ENCODE measurements at places on chromosomes 12 and 14.

GRCh38 chr12:13362260-13362841, 165.8 kb downstream of the EMP1 start:
- DNase-seq, result peak; percentile 6

DNA sequence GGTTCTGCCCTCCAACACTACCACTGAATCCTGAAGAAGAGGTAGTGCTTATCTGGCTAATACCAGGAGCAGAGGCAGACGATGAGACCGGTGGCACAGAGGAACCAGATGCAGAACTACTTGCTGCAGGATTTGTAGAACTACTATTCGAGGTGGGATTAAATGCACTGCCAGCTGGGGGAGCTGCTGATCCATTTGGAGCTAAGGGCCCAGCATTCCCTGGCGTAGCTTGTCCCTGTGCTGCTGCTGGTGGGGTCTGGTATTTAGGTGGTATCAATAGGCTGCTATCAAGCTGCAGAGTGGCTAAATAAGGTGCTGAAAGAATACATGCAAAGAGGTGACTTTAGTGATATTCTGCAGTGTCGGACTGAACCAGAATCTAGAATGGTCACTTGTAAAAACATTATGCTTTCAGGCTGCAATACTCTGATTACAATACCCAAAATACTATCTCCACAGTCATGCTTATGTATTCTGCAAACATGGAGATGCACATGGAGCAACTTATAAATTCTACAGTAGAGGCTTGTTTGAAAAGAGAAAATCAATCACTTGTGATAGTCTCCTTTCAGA, 294.2 kb downstream of the MED13L start:
- no peak for DNase-seq

DNA sequence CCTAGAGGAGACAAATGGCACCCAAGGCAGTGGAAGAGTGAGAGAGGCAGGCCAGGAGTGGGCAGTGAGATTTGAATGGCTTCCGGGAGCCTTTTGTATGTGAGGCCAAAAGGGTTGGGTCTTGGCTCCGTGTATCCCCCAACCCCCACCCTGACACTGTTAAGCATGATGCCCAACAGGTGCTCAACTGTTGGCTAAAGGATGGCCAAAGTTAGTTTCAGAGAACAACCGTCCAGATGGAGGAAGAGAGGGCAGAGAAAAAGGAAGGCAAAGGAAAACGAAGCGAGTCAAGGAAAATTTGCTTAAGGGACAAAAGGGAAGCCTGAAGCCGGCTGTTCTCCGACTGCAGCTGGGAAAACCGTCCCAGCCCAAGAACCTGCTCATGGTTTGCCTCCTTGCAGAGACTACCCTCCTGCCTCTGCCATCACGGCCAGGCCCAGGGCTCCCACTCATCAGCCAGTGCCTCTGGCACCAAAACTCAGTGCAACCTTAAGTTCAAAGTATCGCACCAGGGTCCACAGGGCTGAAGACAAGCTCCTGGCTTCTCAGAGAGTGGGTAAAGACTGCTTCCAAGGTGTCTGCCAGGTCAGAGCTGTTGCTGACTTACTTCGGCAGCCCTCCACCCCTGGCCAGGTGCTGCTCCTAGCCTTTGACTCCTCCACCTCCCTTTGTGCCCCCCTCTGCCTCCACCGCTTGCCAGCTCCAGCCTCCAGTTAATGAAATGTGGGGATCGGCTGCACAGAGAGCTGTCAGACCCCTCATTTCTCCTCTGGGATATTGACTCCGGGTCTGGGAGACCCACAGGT, 4.2 kb upstream of the C1QL4 start:
- DNase-seq, result no peak

GRCh38 chr12:95522692-95523091, 28.6 kb downstream of the USP44 start:
- no peak for DNase-seq

- no peak for DNase-seq
Measured at GRCh38 chr12:22366181-22366580, 31.7 kb upstream of the ST8SIA1 start.

DNA sequence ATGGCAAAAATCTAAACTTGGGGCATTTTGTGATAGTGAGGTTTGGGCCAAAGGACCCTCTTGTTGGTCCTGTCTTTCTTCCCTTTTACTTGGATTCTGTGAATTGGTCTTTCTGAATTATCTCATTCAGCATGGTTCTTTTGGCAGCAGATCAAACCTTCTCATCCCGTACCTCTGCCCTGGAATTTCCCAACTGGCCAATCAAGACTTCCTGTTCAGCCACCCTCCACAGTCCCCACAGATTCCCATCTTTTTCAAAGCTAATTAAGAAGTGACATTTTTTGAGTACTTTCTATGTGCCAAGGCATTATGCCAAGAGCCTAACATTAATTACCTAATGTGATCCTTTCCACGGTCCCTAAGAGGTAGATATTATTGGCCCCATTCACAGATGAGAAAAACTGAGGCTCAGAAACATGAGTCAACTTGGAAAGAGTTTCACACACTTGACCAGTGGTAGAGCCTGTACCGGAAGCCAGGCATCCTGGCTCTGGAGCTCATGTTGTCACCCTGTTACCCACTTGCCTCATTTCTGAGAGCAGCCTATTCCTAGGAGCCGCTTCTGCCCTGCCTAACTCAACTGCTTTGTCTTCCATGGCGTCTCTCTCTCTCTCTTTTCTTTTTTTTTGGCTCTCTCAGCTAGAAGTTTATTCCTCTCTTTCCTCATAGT, 135.9 kb downstream of the C12orf75 start:
- DNase-seq, result no peak

GRCh38 chr12:107619831-107620230, 65.8 kb upstream of the PWP1 start:
- DNase-seq, result no peak

GRCh38 chr12:10111451-10111850, 12.7 kb upstream of the CLEC1A start:
- DNase-seq, result no peak

DNA sequence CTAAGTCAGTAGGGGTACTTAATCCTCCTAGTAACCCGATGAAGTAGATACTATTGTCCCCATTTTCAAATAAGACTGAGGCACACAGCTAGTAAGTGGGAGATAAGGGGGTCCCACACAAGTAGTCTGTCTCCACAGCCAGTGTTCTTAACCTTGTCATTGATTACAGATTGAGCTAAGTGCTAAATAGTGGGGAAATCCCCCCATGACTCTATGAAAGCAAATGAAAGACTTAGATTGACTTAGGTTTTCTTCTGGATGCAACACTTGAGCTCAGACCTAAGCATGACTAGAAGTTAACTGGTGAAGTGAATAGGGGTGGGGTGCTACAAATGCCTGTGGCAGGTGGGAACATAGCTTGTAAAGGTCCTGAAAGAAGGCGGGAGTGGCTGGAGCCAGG, 73.8 kb downstream of the SYNE2 start:
- no peak for DNase-seq

DNA sequence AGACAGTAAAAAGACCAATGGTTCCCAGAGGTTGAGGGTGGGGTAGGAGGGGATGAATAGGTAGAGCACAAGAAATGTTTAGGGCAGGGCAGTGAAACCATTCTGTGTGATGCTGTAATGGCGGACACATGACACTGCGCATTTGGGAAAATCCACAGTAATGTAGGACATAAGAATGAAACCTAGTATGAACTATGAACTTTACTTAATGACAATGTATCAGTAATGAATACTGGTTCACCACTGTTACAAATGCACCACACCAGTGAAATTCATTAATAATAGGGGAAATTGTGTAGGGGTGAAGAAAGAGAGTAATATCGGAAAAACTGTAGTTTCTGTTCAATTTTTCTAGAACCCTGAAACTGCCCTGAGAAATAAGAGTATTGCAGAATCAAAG, 5.6 kb downstream of the ERH start:
- DNase-seq, result no peak

- no peak for DNase-seq
Measured at GRCh38 chr14:99651953-99652746, 7.2 kb downstream of the HHIPL1 start.

DNA sequence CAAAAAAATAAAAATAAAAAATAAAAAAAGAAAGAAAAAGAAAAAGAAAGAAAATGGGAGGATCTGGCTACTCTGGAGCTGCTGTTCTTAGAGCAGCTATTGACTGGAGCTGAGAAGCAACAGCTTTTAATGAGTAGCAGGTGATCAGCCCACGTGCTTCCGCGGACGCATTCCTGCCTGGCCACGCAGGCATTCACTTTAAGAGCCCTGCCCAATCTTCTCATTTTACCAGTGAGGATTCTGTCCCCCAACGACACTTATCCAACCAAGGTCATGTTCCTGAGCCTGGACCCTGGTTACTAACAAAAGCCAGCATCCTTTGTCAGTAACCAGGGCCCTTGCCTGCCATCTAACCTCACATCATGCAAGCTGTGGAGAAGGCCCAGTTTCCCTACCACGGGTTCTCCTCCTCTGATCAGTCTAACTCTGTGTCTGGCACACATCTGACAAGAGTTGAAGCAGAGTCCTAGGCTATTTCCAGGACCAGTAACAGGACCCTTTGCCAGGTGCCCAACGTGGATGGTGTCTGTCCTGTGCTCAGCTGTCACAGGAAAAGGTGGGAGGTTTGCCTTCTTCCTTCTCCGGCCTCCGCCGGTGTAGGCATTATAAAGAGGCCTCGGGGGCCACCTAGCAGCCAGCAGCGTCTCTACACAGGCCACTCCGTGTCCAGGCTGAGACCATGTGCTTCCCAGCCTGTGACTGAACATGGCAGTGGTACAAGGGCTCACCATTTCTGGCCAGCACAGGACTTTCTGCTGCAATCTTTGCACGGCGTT, 60.9 kb upstream of the GPATCH2L start:
- DNase-seq, result no peak

DNA sequence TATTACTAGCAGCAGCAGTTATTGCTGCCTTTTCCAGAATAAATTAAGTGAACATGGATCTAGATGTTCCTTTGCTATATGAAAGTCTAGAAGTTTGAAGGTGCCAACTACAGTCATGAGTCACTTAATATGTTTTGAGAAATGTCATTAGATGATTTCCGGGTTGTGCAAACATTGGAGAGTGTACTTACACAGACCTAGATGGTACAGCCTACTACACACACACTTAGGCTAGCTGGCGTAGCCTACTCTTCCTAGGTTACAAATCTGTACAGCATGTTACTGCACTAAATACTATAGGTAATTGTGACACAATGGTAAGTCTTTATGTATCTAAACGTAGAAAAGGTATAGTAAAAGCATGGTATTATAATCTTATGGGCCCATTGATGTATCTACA, 368.1 kb downstream of the PDZRN4 start:
- DNase-seq, result no peak

DNA sequence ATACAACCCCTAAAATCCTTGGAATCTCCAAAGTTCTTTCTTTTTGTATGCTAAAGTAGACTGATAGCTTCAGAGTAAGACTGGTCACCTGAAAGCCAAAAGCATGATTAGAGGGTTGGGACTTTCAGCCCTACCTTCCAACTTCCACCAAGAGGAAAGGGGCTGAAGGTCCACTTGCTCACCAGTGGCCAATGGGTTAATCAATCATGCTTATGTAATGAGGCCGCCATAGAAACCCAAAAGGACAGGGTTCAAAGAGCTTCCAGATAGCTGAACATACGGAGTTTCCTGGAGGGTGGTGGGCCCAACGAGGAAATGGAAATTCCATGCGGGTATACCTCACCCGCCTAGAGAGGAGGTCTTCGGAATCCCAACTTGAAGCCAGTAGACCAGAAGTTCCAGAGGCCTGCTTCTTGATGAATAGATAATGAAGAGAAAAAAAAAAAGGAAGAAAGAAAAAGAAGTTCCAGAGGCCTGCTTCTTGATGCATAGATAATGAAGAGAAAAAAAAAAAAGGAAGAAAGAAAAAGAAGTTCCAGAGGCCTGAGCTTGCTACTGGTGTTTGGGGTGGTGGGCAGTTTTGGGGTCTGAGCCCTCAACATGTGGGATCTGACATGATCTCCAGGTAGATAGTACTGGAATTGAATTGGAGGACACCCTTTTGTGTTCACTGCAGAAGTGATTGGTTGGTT, 11.2 kb upstream of the BTG1 start:
- no peak for DNase-seq

DNA sequence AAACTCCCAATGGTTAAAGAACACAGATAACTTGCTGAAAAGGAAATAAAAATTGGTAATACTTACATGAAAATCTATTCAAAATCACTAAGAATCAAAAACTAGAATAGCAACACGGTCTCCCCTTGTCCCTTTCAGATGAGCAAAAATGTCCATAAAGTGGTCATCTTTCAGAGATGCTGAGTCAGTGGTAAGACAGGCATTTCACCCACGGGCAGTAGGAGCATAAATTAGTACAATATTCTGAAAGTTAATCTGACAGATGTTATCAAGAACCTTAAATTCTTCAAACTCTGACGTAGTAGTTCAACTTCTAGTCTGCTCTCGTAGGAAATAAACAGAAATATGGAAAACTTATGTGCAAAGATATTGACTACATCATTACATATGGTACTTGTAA, 33.1 kb upstream of the GNPNAT1 start:
- no peak for DNase-seq
